Suprapubic skin (tissue), 4 donors: ENCODE measurements at places on chromosomes 4 and X. TPM values are rescaled to one million over a fixed set of nuclear protein-coding genes. Genes with fewer than 3 reads are reported as not detected.

The ADH6 gene
- total RNA-seq = 18.8 TPM

The CCKAR gene
- total RNA-seq = not detected

The CCDC160 gene
- 1.6 TPM for total RNA-seq

The FGG gene
- not detected for total RNA-seq

The ITGB1BP2 gene
- total RNA-seq = 0.64 TPM

The RAB33A gene
- not detected for total RNA-seq

The MAGEA11 gene
- total RNA-seq = 0.26 TPM

The FAT4 gene
- 2.5 TPM for total RNA-seq

The CLGN gene
- total RNA-seq = 0.34 TPM

The TLR8 gene
- total RNA-seq = 0.16 TPM

The UCP1 gene
- total RNA-seq = not detected

The RBMXL3 gene
- not detected for total RNA-seq
